ENCODE measurements at places on chromosomes 12 and 14.

GRCh38 chr14:100788517-100788916, 37.4 kb upstream of the MEG3 start:
- H3K4me3 ChIP-seq, result no peak overlapping the region
- no peaks in the 10 kb centered on the region for H3K36me3 ChIP-seq
- no peak overlapping the region for H3K27ac ChIP-seq
- H3K4me1 ChIP-seq, result no peaks in the 10 kb centered on the region
- DNase-seq, result no peak
- no peaks in the 10 kb centered on the region for H3K27me3 ChIP-seq

- no peak for DNase-seq
- no peaks in the 10 kb centered on the region for H3K4me1 ChIP-seq
- no peaks in the 10 kb centered on the region for H3K27me3 ChIP-seq
These were observed 26.6 kb downstream of the MBIP start for GRCh38 chr14:36293824-36294223.

GRCh38 chr14:64722842-64723447, 18.7 kb downstream of the PLEKHG3 start:
- H3K36me3 ChIP-seq, result peaks cover 39% of the 10 kb centered on the region
- H3K4me3 ChIP-seq, result no peak overlapping the region
- H3K27ac ChIP-seq, result peak overlapping the region; percentile 93
- no peaks in the 10 kb centered on the region for H3K27me3 ChIP-seq

DNA sequence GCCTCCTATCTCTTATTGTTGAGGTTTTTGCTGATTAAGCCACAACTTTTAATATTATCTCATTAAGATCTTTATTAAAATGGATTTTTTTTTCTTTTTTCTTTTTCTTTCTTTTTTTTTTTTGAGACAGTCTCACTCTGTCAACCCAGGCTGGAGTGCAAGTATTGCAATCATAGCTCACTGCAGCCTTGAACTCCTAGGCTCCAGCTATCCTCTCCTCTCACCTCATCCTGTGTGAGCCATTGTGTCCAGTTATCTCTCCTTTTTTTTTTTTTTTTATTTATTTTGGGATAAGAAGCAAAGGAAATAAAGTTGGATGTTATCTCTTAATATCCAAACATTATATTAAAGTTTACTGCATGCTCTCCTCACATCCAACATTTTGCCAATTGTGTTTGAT, 12.7 kb downstream of the VEZT start:
- H3K27me3 ChIP-seq, result no peaks in the 10 kb centered on the region
- peaks cover 58% of the 10 kb centered on the region for H3K36me3 ChIP-seq
- H3K4me3 ChIP-seq, result no peak overlapping the region
- H3K27ac ChIP-seq, result peak overlapping the region; percentile 19

All from RWPE2 (cell line).